ENCODE measurements at places on chromosomes 13 and 19.

- DNase-seq: no peak
Observed at GRCh38 chr13:99662678-99663077, 161.4 kb downstream of the TM9SF2 start.

DNA sequence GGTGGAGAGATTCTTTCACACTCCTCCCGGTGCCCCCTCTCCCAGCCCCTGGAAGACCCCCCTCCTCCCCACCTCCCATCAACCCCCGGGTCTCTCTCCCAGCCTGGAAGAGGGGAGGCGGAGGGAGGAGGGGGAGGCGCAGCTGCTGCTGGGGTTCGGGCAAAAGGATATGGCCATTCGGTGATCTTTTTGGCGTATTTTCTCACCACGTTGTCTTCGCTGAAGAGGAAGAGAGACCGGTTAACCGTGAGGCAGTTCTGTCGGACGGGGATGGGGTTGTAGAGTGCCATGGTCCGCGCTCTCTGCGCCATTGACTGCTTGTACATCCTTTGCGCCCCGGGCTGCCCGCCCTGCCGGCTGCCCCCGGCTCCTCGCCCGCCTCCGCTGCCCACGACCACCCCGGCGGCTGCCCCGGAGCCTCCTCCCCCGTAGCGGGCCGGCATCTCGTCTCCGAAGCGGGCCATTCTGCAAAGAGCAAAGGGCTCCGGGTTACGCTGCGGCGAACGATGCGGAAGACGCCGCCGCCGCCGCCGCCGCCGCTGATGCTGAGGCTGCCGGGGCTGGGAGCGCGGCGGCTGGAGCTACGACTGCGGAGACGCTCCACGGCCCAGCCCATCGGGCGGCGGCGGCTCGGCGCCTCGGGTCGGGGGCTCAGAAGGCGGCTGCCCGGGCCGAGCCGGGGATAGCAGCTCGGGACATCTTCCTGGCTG, 363 bp downstream of the CACNA1A start:
- DNase-seq: no peak

GRCh38 chr19:30222428-30222873, 149.7 kb upstream of the ZNF536 start:
- DNase-seq: no peak

- no peak for DNase-seq
Observed at GRCh38 chr13:72462166-72462565, 265.3 kb downstream of the MZT1 start.

DNA sequence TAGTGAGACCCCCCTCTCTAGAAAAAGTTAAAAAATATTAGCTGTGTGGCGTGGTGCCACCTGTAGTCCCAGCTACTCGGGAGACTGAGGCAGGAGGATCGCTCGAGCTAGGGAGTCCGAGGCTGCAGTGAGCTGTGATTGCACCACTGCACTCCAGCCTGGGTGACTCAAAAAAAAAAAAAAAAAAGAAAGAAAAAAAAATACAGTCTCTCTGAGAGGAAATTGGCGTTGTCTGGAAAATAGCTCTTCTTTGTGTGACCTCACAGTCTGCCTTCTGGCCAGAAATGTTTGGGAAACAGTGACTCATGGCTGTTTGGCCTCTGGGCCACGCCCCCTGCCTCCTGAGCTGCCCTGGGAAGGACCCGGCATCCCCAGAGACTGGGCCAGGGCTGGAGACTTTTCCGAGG, 10.7 kb downstream of the MARCHF2 start:
- no peak for DNase-seq

DNA sequence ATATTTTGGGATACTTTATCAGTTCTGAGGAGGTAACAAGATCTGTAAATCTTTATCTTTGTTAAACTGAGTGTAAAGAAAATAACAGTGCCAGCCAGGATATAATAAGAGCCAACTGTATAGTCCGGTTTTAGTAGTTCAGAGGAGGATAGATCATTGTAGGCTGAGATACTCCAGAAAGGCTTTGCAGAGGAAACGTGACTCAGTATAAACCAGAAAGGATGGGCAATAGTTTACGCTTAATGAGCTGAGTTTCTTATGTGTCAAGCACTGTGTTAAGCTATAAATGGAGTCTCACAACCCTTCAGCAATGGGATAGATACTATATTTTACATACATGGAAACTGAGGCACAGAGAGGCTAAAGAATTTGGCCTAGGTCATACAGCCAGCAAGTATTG, 3.8 kb downstream of the RFXAP start:
- no peak for DNase-seq

DNA sequence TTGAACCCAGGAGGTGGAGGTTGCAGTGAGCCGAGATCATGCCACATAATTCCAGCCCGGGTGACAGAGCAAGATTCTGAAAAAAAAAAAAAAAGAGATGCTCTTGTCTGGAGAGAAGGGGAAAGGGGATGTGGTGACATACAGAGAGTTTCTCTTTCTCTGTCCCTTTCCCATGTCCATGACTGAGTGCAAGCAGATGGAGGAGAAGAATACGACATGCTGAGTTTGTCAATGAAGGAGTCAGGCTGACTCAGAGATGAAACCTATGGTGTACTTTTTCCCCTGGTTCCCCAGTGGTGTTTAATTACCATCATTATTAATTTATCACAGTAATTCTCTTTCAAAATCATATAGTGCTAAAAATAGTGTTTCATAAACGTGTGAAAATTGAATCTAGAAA, 448.8 kb downstream of the FOXO1 start:
- DNase-seq: no peak

- DNase-seq: no peak
Observed at GRCh38 chr13:113620036-113620796, 35.7 kb downstream of the TFDP1 start.

DNA sequence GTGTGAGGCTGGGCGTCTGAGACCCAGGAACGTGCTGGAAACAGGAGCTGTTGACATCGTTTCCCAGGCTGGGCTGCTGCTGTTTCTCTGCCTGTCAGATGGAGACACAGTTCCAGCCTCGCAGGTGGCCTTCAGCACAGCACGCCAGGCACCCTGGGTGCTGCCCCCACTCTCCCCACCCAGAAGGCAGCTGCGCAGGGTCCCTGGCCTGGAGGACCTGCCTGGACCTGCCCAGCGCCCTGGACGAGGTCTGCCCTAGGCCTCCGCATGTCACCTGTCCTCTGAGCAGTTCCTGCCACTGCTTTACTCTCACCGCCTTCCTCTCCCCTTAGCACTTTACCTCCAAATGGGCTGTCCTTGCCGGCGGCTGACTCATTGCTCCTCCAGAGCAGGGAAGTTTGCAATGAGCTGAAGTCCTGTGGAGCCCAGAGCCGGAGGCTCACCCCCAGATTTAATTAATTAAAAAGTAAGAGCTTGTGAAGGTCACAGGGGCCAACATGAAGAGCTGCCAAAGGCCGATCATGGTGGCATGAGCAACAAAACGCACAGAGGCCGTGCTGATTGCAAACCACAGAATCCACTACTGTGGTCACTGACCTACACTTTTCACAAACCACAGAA, 32.2 kb downstream of the C13orf46 start:
- DNase-seq: no peak

- no peak for DNase-seq
Observed at GRCh38 chr13:50224534-50224933, 209.3 kb downstream of the KCNRG start.

- DNase-seq: no peak
Observed at GRCh38 chr13:36430247-36431203, 1.8 kb upstream of the CCNA1 start.

GRCh38 chr19:46368116-46368515, 21.2 kb downstream of the PPP5C start:
- DNase-seq: no peak

DNA sequence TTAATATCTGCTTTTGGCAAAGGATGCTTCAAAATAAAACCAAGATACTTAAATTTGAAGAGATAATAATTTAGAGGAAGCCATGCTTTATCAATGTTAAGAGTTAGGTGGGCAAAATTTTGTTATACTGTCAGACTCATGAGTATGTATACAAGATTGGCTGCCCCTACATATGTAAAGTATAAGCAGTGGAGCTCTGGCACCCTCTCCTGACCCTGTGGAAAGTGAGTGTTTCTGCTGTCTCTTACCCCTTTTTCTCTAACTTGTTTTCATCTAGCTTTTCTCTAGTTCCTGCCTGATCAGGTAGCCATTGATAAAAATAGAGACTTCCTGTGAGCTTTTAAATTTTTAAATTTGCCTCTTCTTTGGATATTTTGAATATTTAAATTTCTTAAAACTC, 710.9 kb upstream of the SPRY2 start:
- no peak for DNase-seq

DNA sequence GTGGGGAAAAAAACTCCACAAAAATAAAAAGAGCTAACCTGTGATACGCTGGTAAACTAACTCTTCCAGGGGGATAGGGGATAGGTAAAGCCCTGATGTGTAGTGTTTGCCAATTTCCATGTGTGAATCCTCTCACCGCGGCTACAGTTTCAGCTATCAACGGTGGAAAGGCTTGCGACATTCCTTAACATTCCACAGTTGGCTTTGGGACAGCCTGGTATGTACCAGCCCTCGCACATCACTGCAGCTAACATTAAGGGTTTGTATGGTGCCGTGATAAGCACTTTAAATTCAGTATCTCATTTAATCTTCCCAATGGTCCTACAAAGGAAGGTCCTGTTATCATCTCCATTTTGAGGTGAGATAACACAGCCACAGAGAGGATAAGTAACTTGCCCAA, 112.4 kb downstream of the KATNAL1 start:
- no peak for DNase-seq

DNA sequence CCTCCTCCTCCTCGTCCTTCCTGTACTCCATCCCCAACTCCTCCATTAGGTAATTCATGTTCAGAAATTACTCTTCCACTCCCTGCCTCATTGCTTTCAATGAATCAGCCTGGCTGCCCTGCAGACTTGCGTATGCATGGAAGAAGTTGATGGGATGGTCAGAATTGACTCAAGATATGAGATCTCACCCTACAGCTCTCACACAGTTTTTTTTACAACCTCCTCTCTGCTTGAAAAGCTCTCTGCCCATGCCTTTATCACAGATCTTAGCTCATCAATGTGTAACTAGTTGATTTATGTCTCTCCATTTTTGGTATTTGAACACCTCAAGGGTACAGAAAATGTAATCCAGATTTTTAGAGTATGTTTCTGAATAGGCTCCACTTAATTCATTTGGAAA, 506.9 kb downstream of the TBC1D4 start:
- no peak for DNase-seq

GRCh38 chr13:32737679-32738078, 151.4 kb downstream of the PDS5B start:
- no peak for DNase-seq

- DNase-seq: no peak
Observed at GRCh38 chr13:96544957-96545356, 449.3 kb downstream of the OXGR1 start.

DNA sequence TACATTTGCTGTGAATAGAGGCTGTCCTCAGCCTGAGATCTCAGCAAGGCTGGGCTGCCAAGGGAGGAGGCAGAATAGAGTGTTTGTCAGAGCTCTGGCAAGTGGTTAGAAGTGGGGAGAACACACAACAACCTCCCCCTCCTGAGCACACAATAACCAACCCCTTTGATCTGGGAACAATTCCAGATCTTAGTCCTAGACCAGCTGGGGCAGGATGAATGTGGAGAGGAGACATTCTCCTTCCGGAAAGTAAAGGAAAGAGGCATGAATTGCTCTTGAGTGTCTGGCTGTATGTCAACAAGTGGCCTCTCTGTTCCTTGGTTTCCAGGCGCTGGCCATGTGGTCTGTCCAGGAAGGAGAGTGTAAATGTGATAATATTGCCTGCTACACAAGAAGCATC, 114.9 kb upstream of the TMTC4 start:
- no peak for DNase-seq

- no peak for DNase-seq
Observed at GRCh38 chr13:93413972-93414717, 187.5 kb downstream of the GPC6 start.

DNA sequence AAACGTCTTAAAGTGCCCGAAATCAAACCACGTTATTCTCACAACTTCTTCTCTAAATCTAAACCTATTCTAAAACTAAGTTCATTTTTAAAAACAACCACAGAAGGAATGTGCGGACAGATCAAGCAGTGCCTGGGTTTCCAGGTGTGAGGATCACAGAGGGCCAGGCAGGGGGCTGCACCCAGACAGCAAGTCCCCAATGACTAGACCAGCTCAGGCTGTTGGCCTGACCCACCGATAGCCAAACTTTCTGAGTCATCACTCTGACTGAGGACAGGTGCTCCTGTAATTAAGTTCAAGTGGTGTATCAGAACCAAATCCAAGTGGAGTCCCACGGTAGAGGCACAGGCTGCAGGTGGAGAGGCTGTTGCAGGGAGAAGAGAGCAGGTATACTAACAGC, 37.6 kb upstream of the EPHX3 start:
- DNase-seq: no peak

GRCh38 chr13:98526182-98526512, 50.8 kb downstream of the STK24 start:
- DNase-seq: no peak
